ENCODE measurements at places on chromosomes 4 and X. TPM values are rescaled to one million over a fixed set of nuclear protein-coding genes. Genes with fewer than 3 reads are reported as not detected.

DNA sequence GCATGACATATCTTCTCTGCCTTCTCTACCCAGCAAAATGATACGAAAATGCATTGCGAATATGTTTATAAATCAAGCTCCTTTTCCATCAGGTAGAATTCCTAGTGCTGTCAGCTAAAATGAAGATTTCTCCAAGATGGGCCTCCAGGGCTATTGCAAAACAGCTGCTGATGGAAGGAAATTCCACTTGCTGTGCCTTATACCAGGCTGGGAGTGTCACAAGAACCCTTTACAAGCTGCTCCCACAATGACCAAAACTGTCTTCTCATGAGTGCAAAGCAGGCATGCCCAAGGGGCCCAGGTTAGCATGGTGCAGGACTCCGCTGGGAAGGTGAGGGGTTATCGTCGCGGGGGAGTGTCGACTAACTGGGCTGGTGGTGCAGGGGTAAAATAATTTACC lies 8.7 kb downstream of the HNRNPH2 start:
- no peak overlapping the region for H3K4me3 ChIP-seq
- no peak for DNase-seq
- H3K27ac ChIP-seq: no peak overlapping the region
- H3K4me1 ChIP-seq: no peaks in the 10 kb centered on the region
- no peaks in the 10 kb centered on the region for H3K27me3 ChIP-seq

DNA sequence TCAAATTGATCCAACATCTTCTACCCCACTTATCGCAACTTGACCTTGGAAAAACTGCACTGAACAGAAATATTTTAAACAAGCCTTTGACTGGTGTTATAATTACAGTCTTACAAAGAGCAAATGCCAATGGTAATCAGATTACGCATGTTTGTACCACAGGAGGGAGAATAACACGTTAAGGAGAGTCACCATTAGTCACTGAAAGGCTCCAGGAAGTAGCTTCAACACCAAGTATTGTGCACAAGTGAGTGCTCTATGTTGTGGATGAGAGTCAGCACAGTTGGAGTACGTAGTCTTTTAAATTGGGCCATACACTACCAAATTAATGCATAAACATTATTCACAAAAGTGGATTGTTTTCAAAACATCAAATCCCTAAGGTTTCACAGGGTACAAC lies 1081.5 kb upstream of the TENM3 start:
- no peaks in the 10 kb centered on the region for H3K36me3 ChIP-seq
- no peak for DNase-seq
- no peaks in the 10 kb centered on the region for H3K4me1 ChIP-seq
- no peak overlapping the region for H3K27ac ChIP-seq

- H3K36me3 ChIP-seq: no peaks in the 10 kb centered on the region
- no peaks in the 10 kb centered on the region for H3K27me3 ChIP-seq
- DNase-seq: peak; percentile 98
- peaks cover 32% of the 10 kb centered on the region for H3K4me1 ChIP-seq
Observed at GRCh38 chr4:68349649-68350360, at the start of gene YTHDC1. YTHDC1 (minus strand) TSS chr4:68350090; CDS start chr4:68349753, 337 bp downstream.

DNA sequence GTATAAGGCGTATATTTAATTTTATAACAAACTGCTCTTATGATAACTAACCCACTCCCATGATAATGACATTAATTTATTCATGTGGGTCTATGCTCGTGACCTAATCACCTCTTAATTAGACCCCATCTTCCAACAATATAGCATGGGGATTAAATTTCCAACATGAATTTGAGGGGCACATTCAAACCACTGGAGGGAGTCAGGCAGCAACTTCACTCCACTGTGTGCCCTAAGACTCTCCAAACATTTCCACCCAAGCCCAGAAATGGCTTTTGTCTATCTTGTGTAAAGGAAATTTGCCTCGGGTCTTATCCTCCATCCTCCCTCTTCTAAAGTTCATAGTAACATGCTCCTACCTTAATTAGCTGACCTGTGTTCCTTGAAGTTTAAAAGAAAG lies 616.1 kb upstream of the CPEB2 start:
- no peak for DNase-seq
- H3K4me1 ChIP-seq: no peaks in the 10 kb centered on the region
- H3K27me3 ChIP-seq: no peaks in the 10 kb centered on the region

- no peaks in the 10 kb centered on the region for H3K36me3 ChIP-seq
- no peak overlapping the region for H3K27ac ChIP-seq
- DNase-seq: no peak
- H3K27me3 ChIP-seq: no peaks in the 10 kb centered on the region
Observed at GRCh38 chr4:35175487-35175886, 1068.8 kb downstream of the ARAP2 start.

- no peak for DNase-seq
- no peaks in the 10 kb centered on the region for H3K27me3 ChIP-seq
- no peaks in the 10 kb centered on the region for H3K4me1 ChIP-seq
- no peaks in the 10 kb centered on the region for H3K36me3 ChIP-seq
- no peak overlapping the region for H3K27ac ChIP-seq
- no peak overlapping the region for H3K4me3 ChIP-seq
Observed at GRCh38 chr4:71202705-71203104, 136.1 kb upstream of the SLC4A4 start.

- DNase-seq: no peak
- no peaks in the 10 kb centered on the region for H3K36me3 ChIP-seq
- H3K4me3 ChIP-seq: no peak overlapping the region
- no peak overlapping the region for H3K27ac ChIP-seq
- H3K27me3 ChIP-seq: no peaks in the 10 kb centered on the region
- H3K4me1 ChIP-seq: no peaks in the 10 kb centered on the region
Observed at GRCh38 chr4:17373666-17374065, 138.2 kb downstream of the QDPR start.

DNA sequence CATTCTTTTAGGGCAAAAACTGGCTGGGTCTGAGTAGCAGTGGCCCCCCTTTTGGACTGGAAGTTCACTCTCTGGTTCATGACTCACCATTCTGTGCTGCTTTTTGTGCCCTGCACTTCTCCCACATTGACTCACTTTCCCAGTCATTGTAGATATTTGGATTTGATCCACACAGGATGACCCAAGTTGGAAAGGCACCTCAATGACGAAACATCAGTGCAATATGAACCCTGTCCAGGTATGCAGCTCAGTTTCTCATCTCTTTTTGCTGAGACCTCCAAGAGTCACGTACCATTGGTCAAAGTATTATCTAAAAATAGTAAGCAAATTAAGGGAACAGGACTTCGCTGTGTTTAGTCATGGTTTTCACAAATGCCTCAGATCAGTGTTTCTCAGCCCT lies 92.7 kb downstream of the CBLL2 start:
- DNase-seq: no peak
- no peaks in the 10 kb centered on the region for H3K4me1 ChIP-seq
- no peaks in the 10 kb centered on the region for H3K36me3 ChIP-seq
- no peaks in the 10 kb centered on the region for H3K27me3 ChIP-seq
- H3K4me3 ChIP-seq: no peak overlapping the region

GRCh38 chrX:152635941-152636340 lies 1.8 kb upstream of the GABRQ start:
- H3K27ac ChIP-seq: no peak overlapping the region
- no peak overlapping the region for H3K4me3 ChIP-seq
- H3K36me3 ChIP-seq: no peaks in the 10 kb centered on the region
- no peaks in the 10 kb centered on the region for H3K4me1 ChIP-seq

DNA sequence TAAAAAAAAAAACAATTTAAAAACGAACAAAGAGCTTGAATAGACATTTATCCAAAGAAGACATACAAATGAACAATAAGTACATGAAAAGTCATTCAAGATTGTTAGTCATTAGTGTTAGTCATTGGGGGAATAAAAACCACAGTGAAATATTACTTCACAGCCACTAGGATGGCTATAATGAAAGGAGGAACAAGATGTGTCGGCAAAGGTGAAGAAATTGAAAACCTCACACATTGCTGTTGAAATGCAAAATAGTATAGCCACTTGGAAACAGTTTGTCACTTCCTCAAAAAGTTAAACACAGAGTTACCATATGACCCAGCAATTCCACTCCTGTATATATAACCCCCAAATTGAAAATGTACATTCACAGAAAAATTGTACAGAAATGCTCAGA lies 45.2 kb upstream of the SLC39A8 start:
- no peak for DNase-seq
- no peak overlapping the region for H3K27ac ChIP-seq
- H3K27me3 ChIP-seq: no peaks in the 10 kb centered on the region
- H3K4me3 ChIP-seq: no peak overlapping the region
- no peaks in the 10 kb centered on the region for H3K4me1 ChIP-seq

- H3K4me3 ChIP-seq: no peak overlapping the region
- H3K27ac ChIP-seq: no peak overlapping the region
- no peaks in the 10 kb centered on the region for H3K4me1 ChIP-seq
- H3K36me3 ChIP-seq: no peaks in the 10 kb centered on the region
- no peak for DNase-seq
Observed at GRCh38 chr4:4521731-4522130, 20.1 kb downstream of the STX18 start.

DNA sequence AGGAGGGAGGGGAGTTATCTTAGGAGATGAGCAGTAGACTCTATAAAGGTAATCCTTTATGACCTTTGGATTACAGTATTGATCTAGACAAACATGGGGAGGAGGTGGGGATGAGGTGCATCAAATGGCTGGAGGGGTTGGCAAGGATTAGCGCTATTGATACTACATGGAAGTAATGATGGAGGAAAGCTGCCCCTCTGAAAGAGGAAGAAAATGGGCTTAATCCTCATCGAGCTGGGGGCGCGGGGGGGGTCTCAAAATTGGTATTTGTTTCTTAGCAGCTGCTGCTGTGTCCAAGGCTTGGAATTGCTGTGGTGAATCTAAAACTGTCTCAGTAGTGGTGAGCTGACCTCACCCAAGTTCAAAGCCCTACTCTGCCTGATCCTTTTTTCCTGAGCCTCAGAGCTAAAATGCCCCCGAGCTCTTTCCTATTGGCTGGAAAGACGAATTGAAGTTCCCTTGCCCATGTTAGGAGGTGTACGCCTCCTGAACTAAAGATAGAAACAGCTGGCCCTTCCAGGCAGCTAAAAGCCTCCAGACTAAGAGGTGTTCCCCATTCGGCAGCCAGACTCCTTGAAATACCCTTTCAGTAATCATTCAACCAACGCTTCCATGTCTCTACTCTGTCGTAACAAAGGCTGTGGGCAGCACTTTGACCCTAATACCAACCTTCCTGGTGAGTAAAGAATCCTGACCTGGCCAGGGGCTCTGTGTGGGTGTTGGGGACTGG lies at the start of gene ITGB1BP2:
Gene ITGB1BP2 (plus strand): TSS at position 556 of the 730 bp plus-strand sequence. CDS start 57 bp downstream, at position 613.
- no peak within 1 kb of the TSS for H3K27ac ChIP-seq
- no peaks in the 10 kb centered on the region for H3K4me1 ChIP-seq
- DNase-seq: no peak
- no peaks in the 10 kb centered on the region for H3K27me3 ChIP-seq
- H3K4me3 ChIP-seq: no peak within 1 kb of the TSS
- peaks cover 36% of the 10 kb centered on the region for H3K36me3 ChIP-seq

- no peaks in the 10 kb centered on the region for H3K36me3 ChIP-seq
- no peaks in the 10 kb centered on the region for H3K27me3 ChIP-seq
- H3K4me1 ChIP-seq: no peaks in the 10 kb centered on the region
- DNase-seq: no peak
Observed at GRCh38 chrX:6313356-6313755, 84.7 kb upstream of the NLGN4X start.

GRCh38 chr4:90186229-90186628 lies 59.0 kb downstream of the CCSER1 start:
- H3K4me3 ChIP-seq: no peak overlapping the region
- H3K27ac ChIP-seq: no peak overlapping the region
- no peaks in the 10 kb centered on the region for H3K36me3 ChIP-seq
- no peaks in the 10 kb centered on the region for H3K4me1 ChIP-seq

DNA sequence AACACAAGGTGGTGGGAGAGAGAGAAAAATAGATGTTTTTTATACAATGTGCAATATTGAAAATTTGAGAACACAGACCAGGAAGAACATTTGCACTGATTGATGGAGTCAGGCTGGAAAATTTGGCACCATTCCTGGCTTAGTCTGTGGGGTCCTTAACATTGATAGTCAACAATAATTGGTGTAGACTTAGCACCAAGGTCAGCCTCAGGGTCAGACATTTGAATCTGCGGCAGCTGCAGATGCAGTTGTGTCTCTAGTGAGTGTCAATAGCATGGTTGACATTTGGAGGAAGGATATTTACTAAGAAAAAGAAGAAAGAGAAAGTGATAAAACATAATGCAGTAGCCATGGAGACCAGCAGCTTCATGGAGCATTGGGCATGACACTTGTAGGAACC lies 31.5 kb upstream of the GLRA3 start:
- no peak overlapping the region for H3K27ac ChIP-seq
- no peaks in the 10 kb centered on the region for H3K36me3 ChIP-seq

GRCh38 chr4:136644279-136644678 lies 888.0 kb downstream of the PCDH18 start:
- no peaks in the 10 kb centered on the region for H3K36me3 ChIP-seq
- no peaks in the 10 kb centered on the region for H3K27me3 ChIP-seq
- no peak overlapping the region for H3K27ac ChIP-seq

GRCh38 chrX:120457766-120458180 lies 11.3 kb downstream of the LAMP2 start:
- H3K4me1 ChIP-seq: peaks cover 16% of the 10 kb centered on the region
- H3K4me3 ChIP-seq: no peak overlapping the region
- no peaks in the 10 kb centered on the region for H3K27me3 ChIP-seq
- no peak overlapping the region for H3K27ac ChIP-seq

- no peak overlapping the region for H3K27ac ChIP-seq
- no peaks in the 10 kb centered on the region for H3K4me1 ChIP-seq
- H3K36me3 ChIP-seq: peaks cover 21% of the 10 kb centered on the region
- H3K27me3 ChIP-seq: no peaks in the 10 kb centered on the region
- DNase-seq: peak; percentile 34
- no peak overlapping the region for H3K4me3 ChIP-seq
Observed at GRCh38 chrX:1442724-1443367, 9.9 kb downstream of the ASMTL start.

- no peaks in the 10 kb centered on the region for H3K4me1 ChIP-seq
- H3K27ac ChIP-seq: no peak overlapping the region
- H3K27me3 ChIP-seq: no peaks in the 10 kb centered on the region
- no peak for DNase-seq
Observed at GRCh38 chr4:84455697-84456096, 43.4 kb downstream of the NKX6-1 start.

DNA sequence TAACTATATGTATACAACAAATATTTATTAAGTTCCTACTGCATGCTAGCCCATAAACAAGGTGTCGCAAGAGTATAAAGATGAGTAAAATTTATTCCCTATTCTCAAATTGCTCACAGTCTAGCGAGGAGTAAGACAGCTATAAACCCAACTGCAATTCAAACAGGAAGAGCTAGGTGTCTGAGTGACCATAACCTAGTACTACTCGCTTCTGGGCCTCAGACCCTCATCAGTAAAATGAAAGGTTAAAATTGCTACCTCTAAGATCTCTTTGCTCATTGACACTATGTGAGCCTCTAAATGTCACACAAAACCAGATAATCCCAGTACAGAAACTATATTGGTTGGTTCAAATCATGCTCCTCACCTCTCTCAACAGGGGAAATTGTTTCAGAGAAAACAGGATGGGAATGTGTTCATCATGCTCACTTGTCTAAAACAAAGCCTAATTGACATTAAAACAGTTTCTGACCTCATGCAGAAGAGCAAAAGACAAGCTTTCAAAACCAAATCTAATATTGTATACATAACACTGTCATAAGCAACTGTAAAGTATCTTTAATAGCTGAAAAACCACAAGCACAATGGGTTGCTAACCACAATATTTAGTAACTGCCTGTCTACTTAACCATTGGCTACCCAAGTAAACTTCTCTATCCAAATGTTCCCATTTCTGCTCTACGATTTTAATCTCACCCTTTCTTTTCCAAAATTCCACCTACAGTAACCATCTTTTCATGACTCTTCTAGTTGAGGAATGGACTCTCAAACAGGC lies 264.6 kb upstream of the FMR1 start:
- H3K4me3 ChIP-seq: no peak overlapping the region
- DNase-seq: no peak
- H3K27me3 ChIP-seq: no peaks in the 10 kb centered on the region
- H3K27ac ChIP-seq: no peak overlapping the region
- no peaks in the 10 kb centered on the region for H3K4me1 ChIP-seq
- H3K36me3 ChIP-seq: no peaks in the 10 kb centered on the region

The JCHAIN gene
- 99.1 TPM for total RNA-seq

The ENAM gene
- total RNA-seq: 0.61 TPM

The SLC2A9 gene
- total RNA-seq: 19.0 TPM

The SLC38A5 gene
- total RNA-seq: 21.5 TPM

The CCNI gene
- 319 TPM for total RNA-seq
